ENCODE measurements at places on chromosomes 7 and 10.

- peak; percentile 62 for DNase-seq
Measured at GRCh38 chr7:75727881-75728593, 10.7 kb downstream of the HIP1 start.

DNA sequence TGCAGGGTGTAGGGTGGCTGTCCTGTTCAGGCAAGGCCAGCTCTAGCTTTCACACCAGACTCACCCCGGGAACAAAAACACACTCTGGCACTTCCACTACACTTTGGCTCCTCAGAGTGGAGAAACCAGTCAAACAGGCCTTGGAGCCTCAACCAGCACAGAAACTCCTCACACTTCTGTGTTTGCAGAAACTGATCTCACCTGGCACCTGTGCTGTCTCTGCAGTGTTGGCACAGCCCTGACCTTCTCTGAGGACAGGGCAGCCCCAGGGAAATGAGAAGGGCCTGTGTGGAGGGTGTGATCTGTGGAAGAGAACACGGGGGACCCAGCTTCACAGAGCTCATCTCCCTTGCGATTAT, 4.1 kb upstream of the CALML5 start:
- DNase-seq = no peak

DNA sequence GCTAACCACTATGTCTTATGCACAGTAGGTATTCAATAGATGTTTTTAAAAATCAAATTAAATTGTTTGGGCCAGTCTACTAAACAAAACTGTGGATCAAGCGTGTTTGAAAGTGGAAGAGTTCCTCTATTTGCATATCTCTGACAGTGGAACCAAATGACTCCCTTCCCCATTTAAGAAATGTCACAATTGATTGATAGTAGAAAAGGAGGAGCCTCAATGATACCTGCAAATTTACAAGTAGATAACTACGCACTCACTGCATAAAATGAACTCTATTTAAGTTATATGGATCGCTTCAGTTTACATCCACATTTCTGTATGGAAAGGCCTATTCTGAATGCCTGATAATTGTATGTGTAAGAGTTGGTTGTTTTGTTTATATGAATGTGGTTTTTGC, 163.3 kb upstream of the MTPN start:
- DNase-seq = no peak

GRCh38 chr10:132899751-132900065, 42.7 kb downstream of the CFAP46 start:
- DNase-seq = no peak

DNA sequence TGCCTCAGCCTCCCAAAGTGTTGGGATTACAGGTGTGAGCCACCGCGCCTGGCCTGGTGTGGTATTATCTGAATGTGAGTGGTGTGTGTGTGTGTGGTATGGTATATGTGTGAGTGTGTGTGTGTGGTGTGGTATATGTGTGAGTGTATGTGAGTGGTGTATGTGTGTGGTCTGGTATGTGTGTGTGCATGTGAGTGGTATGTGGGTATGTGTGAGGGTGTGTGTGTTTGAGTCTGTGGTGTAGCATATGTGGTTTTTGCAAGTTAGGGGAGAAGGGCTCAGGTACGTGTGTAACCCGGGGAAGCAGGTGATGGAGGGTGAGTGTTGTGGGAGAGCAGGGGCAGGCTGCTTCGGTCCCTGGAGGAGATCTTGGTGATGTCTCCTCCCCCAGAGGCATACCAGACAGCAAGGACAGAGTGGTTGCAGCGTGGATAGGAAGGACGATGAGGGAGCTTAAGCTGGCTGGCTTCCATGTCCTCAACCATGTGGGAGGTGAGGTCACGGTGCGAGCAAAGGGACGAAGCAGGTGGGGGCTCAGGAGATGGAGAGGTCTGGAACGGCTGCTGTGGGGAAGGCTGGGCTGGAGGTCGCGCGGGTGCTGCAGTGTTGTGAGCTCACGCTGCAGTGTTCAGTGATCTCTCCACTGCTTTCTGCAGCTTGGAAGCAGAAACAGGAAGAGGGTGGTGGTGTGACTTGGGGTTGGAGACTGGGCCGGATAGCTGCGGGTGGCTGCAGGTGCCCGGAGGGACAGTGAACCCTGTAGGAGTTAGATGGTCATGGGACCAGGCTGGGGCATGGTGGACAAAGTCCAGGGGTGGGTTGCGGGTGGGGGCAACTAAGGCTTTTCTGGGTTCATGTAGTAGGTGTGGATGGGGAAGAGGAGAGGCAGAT, 5.0 kb downstream of the ZYX start:
- DNase-seq = peak; percentile 65

DNA sequence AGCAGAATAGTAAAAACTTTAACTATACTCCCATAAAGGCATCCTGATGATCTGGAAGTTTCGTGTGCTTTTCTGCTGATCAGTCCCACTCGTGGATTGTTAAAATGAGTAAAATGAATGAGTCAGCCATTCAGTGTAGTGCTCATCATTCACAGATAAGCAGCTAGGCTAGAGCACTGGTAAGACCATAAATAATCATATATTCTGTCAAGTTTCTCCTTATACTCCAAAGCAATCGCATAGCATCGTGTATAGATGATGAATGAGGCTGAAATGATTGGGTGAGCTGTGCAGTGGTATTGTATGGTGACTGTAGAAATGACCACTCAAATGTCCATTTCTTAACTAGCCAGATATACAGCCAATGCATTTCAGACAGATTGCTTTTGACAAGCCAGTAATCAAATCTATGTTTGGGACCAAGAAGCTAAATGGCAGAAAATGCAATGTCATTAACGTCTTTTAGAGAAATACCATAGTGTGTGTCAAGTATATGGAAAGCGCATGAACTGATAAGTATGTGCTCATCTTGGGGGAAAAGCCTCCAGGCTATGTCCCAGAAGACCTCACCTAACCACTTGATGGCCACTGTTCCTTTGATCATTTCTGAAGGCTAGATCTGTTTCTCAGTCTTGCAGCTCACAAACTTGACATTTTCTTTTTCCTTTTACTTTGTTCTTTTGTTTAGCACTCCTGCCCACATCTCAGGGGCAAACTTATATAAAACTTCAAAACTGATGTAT, 227.2 kb upstream of the FAM3C start:
- no peak for DNase-seq

DNA sequence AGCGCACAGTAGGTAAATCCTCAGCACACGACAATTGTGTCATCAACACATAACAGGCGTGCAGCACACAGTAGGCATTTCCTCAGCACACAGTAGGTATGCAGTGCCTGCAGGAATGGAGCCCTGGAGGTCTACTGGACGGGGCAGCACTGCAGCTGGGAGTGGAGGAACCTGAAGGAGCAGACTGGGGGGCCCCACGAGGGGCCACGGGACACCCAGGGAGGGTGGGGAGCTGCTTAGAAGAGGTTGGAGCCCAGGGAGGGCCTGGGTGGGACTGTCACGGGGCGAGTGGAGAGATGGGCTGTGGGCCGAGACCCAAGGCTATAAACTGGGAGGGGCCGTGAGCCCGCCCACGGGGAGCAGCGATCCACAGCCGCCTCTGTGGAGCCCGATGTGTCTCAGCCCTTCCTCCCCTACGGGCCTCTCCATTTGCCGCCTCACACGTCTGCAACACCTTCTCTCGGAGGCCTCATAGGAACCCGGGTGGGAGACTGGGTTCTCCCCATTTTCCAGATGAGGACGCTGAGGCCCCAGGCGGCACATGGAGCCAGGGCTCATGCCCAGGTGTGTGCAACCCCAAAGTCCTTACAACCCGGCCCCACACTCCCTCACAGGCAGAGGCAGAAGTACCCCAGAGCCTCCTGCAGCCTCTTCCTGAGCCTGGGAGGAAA, 101.5 kb downstream of the MICALL2 start:
- DNase-seq = no peak

- no peak for DNase-seq
Measured at GRCh38 chr7:44534501-44534900, 6.6 kb downstream of the NPC1L1 start.

DNA sequence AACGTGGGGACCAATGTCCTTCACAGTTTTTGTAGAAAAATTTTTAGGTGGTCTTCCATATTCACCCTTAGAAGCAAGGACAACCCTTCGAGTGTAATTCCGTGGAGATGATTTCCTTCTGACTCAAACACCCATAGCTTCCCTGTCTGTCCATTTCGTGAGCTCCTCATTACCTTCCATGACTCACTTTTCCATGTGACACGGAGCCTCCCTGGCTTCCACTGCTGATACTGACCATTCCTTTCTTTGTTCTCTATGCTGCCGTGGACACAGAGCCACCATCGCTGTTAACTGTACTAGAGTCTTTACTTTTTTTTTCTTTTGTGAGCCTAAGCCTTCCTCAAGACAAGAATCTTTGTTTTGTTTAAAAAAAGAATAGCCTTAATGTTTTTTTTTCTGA, 12.5 kb upstream of the ARMS2 start:
- DNase-seq = no peak

DNA sequence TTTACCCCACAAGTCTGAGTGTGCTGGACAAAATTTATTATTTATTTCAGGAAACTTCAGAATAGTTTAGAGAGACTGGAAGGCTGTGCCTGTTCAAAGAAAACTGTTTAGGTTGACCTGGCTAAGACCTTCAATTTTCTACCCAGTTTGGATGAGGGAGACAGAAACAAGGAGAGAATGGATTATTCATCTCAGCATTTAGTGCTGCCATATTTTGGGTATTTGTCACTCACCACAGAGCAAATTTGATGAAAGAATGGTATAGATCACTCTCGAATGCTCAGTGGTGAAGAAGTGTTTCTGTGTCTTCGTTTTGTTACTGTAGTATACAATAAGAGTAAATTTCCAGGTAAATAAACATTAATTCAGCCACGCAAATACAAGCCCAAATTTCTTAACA, 71.8 kb downstream of the SEMA3C start:
- DNase-seq = no peak

- no peak for DNase-seq
Measured at GRCh38 chr10:70592746-70593512, 9.6 kb downstream of the PRF1 start.

DNA sequence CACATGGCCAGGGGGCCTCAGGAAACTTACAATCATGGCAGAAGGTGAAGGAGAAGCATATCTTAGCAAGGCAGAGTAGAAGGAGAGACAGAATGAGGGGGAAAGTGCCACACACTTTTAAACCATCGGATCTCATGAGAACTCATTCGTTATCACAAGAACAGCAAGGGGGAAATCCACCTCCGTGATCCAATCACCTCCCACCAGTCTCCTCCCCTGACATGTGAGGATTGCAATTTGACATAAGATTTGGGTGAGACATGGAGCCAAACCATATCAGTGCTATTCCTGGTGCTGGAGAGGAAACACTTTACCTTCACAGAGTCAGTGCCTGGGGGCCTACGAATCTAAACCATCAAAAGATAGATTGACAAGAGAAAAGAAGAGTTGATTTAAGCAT, 61.8 kb downstream of the LGI1 start:
- DNase-seq = no peak

DNA sequence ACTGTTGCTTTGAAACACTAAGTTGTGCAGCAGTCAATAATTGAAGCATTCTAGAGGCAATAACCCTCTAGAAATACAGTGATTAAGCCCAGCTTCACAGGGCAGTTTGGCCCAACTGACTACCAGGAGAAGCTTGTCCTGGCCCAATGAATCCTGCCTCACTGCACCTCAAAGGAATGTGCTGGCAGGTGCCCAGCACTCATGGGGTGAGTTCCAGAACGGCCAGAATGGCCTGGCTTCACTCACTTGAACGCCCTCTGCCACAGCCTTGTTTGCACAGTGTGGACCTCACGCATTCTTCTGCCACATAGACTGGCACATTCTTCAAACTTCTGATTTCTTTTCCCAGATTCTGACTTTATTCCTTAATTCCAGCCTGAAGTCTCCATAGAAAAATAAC, 6.6 kb upstream of the ITIH2 start:
- DNase-seq = no peak

- DNase-seq = no peak
Measured at GRCh38 chr7:39536951-39537350, 29.3 kb upstream of the YAE1 start.

DNA sequence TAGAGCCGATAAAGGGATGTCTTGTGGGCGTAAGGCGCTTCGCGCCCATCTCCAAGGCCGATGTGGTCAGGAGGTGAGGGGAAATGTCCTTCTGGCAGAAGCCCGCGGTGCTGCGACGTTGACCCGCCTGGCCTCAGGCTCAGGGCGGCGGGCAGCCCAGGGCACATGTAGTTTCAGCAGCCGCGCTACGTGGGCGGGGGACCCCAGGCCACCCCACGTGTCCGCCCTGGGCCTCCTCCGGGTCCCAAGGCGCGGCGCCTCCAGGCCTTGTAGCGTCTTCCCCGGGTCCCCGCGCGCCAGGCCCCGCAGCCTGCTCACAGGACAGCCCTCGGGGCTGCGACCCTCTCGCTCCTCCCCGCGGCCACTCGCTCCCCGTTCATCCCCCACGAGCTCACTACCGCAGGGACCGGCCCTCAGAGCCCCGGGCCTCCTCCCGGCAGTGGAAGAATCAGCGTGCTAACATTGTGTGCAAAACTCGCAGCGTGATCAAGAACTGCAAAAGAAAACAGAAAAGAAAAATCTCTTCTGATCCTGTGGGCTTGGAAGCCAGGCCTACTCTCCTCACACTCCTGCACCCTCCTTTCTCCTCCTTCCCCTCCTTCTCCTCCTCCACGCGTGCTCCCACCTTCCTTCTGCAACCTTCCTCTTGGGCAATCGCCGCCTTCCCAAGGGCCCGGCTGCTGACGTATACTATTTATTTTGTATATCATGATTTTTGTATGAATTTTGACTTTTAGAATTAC, 4.4 kb upstream of the TBX20 start:
- no peak for DNase-seq

DNA sequence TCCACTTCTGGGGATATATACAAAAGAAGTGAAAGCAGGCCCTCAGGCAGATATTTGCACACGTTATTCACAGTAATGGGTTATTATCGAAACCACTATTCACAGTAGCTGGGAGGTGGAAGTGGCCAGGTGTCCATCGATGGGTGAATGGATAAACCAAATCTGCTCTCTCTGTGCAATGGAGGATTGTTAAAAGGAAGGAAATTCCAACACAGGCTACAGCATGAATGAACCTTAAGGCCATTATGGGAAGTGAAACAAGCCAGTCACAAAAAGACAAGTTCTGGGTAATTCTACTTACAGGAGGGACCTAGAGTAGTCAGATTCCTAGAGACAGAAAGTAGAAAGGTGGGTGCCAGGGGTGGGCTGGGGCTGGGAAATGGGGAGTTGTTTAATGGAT, 48.5 kb upstream of the BHLHA15 start:
- DNase-seq = no peak

Data from T-helper 1 cell (primary cell).